CD4-positive, alpha-beta T cell treated with Interferon alpha-2 for 1 hour (primary cell): ENCODE measurements at places on chromosomes 16 and 17.
A peak's percentile ranks its signal among the peaks of the same experiment; 100 is the strongest.

DNA sequence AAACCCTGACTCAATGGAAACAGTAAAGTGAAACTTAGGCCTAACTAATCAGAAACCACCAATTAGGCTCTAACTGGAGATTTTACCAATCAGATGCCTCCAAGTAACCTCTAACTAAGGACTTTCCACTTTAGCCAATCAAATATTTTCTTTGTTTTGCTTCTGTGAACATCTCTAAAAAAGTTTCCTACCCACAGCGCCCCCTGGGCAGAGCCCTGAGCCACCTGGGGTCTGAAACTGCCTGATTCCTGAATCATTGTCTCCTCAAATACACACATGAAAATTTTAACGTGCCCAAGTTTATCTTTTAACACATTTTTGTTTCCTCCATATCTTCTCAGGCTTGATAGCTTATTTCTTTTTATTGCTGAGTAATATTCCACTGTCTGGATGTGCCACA is 19.0 kb downstream of the ADAD2 start:
- no peak for DNase-seq

GRCh38 chr17:49585422-49586027 is 9.9 kb downstream of the NXPH3 start:
- no peak for DNase-seq

- no peak for DNase-seq
Measured at GRCh38 chr16:89266521-89267134, 49.1 kb downstream of the ZNF778 start.

GRCh38 chr16:81095653-81095952 is 592 bp downstream of the GCSH start:
- no peak for DNase-seq

DNA sequence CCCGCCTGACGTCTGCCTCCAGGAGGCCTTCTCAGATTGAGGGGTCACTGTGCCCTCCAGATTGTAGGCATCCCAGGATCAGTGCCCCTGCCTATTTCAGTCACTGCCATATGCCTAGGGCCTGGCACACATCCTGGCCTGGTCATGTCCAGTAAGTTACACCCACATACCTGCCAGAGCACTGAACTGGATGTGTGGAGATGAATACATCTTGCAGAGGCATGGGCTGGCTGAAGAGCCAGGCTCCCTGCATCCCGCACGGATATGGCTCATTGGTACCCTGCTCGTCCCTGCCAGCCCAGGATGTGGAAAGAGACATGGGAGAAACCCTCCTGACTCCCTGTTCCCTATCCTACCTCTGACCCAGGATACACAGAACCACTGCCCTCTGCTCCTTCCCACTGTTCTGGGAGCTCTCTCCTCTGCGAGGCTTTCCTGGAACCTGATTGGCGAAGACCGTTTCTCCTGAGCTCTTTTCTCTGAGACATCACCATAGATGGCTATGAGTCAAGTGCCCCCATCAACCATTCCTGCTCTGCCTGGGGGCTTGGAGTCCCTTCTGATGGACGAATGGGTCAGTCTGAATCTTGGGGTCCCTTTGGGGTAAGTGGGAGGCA is 40.0 kb upstream of the TAC4 start:
- DNase-seq = no peak

- DNase-seq = no peak
Measured at GRCh38 chr16:85859818-85860125, 39.2 kb upstream of the IRF8 start.

GRCh38 chr16:86018487-86018886 is 119.5 kb downstream of the IRF8 start:
- DNase-seq = peak; percentile 39

- DNase-seq = peak; percentile 46
Measured at GRCh38 chr17:40325156-40326013, 16.4 kb downstream of the RARA start.

DNA sequence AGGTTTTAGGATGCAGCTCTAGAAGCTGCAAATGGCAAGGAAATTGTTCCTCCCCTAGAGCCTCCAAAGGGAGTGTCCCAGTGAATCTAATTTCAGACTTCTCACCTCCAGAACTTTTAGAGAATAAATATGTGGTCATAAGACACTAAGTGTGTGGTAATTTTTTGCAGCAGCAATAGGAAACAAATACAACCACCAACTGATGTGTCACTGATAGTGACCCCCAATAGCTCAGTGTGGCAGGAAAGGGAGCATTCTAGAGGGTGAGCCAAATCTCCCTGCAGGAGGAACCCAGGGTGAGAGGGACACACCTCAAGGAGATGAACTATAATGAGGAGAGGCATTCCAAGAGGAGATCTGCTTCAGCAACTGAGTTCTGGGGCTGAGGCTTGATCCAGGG is 4.1 kb downstream of the CCL4L2 start:
- DNase-seq = no peak

GRCh38 chr17:78661093-78661770 is 84.0 kb upstream of the DNAH17 start:
- no peak for DNase-seq

DNA sequence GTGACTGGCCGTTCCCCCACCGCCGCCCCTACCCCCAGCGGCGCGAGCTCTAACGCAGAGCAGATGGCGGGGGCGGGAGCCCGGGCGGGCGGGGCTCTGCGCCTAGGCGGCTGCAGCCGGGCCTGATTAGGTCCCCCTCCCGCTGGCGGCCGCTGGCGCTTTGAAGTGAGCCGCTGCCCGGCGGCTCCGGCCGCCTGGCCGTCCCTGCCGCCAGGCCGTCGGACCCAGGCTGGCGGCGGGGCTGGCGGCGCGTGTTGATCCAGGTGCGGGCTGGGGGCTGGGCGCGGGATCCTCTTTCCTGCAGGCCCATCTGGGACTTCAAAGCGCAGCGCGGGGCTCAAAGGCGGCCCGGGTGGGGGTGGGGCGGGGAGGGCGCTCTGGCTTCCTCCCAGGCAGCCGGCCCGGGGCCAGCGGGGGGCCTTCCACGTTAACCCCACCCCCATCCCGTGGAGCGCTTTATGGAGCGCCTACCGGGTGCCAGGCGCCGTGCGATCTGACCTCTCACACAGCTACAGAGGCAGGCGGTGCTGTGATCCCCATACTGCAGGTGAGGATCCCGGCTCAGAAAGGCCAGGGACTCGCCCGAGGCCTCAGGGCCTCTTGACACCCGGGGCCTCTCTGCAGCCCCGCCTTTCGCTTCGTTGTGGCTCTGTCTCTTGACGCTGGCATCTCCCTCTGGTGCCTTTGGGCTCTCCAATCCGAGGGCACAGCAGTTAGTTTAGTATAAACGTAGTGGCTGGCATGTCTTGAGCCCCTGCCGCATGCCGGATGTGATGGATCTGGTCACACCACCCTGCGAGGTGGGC is 80.0 kb upstream of the NKD1 start:
- no peak for DNase-seq

DNA sequence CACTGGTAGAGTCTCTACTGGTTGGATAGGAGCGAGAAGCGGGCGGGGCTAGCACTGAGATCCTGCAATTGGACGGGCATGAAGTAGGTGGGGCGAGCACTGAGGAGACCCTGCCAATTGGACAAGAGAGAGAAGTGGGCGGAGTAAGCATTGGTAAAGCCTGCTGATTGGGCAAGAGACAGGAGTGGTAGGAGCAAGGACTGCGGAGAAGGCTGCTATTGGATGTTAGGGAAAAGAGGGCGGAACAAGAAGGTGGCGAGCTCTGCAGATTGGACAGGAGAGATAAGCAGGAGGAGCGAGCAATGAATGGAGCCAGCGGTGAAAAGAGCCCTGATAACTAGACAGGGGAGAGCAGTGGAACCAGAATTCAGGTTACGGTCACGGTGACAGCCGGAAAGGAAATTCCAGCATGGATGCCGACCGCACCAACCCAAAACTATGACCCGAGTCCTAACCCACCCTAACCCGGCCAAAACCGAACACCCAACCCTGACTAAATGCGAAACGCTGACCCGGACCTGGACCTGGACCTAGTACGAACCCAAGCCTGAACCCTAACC is 4.8 kb downstream of the SCGB1C2 start:
- DNase-seq = peak; percentile 36

- no peak for DNase-seq
Measured at GRCh38 chr17:41583137-41584127, 3.3 kb downstream of the KRT14 start.

GRCh38 chr16:88429387-88430184 is 23.5 kb upstream of the ZFPM1 start:
- no peak for DNase-seq

DNA sequence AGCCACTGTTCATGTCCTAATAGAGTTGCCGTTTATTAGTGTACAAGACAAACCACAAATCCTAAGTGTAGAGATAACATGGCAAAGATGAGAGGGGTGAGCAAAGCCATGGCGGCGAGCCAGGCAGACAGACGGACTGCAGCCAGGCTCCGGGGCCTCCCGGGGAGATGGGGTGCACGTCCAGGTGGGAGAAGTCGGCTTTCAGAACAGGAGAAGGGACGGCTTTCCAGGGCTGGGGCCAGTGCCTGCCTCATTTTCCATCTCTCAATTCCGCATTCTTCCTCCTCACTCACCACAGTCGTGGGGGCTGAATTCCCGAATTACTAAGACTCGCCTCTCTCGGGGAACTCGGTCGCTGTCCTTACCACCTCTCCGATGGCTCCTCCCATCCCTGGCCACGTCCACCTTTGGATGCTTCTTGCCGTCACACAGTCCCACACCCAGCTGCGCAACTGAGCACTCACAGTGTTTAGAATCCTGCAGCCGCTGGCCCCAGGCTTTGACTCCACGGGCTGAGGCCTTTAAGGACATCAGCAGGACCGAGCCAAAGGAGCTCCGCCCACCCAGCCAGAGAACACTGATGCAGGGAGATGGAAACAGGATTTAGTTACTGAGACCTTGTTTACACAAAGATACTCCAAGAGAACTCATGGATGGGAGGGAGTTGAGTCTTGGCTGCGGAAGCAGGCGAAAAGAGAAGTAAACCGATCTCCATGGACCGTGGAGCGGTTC is 59.7 kb downstream of the RNF112 start:
- no peak for DNase-seq

GRCh38 chr17:68459037-68459639 is 1.8 kb upstream of the WIPI1 start:
- DNase-seq = peak; percentile 23

GRCh38 chr16:11429823-11430222 is 84.6 kb downstream of the RMI2 start:
- no peak for DNase-seq

- no peak for DNase-seq
Measured at GRCh38 chr17:75698659-75699058, 22.6 kb upstream of the ITGB4 start.

GRCh38 chr17:16977932-16978331 is 6.0 kb upstream of the TNFRSF13B start:
- DNase-seq = no peak

DNA sequence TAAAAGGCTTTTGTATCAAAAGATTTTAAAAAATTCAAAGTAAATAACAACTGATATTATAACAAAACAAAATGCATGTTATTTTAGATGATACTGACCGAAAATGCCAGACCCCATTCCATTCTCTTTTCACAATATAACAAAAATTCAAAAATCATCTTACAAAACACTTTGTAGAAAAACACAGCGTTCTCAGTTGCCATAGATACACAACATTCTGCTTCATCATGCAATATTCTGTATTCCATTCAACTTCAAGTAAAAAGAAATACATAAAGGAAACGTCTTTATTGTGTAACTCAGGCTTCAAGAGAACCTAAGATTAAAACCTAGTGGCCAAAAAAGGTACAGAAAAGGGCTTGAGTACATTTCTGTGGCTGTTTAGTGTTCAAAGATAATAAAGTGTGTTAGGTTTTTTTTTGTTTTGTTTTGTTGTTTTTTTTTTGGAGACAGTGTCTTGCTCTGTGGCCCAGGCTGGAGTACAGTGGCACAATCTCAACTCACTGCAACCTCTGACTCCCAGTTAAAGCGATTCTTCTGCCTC is 250.5 kb downstream of the CEP112 start:
- DNase-seq = no peak

- DNase-seq = peak; percentile 43
Measured at GRCh38 chr17:1055751-1056645, 59.1 kb downstream of the TIMM22 start.

- no peak for DNase-seq
Measured at GRCh38 chr16:16029431-16030011, 80.1 kb downstream of the ABCC1 start.

DNA sequence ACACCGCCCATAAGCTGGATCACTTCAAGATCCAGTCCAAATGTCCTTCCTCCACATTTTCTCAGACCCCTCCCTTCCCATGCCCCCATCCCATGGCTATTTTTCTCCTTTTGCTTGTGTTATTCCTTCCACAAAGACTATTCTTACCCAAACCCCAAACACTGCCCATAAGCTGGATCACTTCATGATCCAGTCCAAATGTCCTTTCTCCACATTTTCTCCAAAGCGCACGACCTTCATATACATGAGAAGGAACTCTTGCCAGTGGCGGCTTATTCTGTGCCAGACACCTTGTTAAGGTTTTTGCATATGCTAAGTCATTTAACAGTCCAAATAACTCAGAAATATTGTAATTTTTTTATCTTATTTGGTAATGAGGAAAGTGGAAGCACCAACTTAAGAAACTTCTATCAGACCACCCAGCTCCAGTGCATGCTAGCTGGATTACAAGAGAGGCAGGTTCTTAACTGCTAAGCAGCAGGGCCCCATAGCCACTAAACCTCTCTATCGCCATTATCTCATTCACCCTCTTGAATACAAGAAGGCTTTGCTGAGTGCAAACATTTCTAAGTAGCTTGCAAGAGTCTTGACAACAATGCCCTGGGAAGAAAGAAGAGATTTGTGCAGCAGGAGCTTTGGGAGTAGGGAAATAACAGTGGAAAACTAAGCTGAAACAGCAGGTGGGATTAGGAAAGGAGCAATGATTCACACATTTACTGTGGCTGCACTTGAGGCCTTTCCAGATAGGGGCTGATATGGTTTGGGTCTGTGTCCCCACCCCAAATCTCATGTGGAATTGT is 428.2 kb upstream of the MAF start:
- DNase-seq = no peak

GRCh38 chr16:50195276-50195675 is 42.2 kb downstream of the TENT4B start:
- peak; percentile 16 for DNase-seq

- no peak for DNase-seq
Measured at GRCh38 chr16:67406111-67406971, 9.9 kb downstream of the ZDHHC1 start.

- no peak for DNase-seq
Measured at GRCh38 chr16:14963281-14964173, 11.3 kb upstream of the PDXDC1 start.

- DNase-seq = no peak
Measured at GRCh38 chr17:82375359-82376041, 3.9 kb downstream of the UTS2R start.

DNA sequence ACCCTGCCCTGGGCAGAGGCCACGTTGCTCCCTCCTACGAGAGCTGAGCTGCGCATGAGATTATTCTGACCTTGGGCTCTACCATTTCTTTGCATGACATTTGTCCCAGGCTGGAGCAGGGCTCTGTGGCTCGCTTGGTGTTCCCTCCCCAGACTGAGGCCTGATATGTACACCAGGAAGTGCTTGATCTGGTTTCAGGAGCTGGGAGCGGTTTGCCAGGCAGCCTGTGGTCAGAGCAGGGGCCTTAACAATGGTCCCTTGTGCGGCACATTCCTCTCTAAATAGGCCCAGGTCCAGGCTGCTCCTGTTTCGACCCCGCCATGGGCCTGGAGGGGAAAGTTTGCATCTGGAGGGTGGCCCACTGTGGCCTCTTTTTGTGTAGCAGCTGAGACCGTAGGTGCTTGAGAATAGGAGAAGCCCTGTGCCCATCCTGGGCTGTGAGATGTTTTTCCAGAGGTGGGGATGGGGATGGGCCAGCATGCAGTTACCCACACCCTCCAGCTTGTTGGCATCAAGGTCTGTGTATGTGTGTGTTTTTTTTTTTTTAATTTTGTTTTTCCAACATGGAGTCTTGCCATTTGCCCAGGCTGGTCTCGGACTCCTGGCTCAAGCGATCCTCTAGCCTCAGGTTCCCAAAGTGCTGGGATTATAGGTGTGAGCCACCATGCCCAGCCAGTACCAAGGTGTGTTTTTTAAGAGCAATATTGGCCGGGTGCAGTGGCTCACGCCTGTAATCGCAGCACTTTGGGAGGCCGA is 253.9 kb downstream of the SEC14L1 start:
- no peak for DNase-seq
